ENCODE measurements at places on chromosomes 16 and 17. TPM values are rescaled to one million over a fixed set of nuclear protein-coding genes. Genes with fewer than 3 reads are reported as not detected.

Gene IL32
- 24.1 TPM for total RNA-seq

Gene CIBAR2
- not detected for total RNA-seq

Gene SSTR5
- total RNA-seq = not detected

Gene TLCD2
- total RNA-seq = 1.0 TPM

Gene POLR3K
- 7.9 TPM for total RNA-seq

Gene KRTAP1-5
- total RNA-seq = 0.59 TPM

Gene FSCN2
- not detected for total RNA-seq

Gene CHST6
- total RNA-seq = 1.0 TPM

Gene ENKD1
- total RNA-seq = 17.7 TPM

Gene PLLP
- total RNA-seq = 0.15 TPM

Gene TP53TG3F
- total RNA-seq = not detected

Gene ANKFN1
- total RNA-seq = not detected

Gene IL17C
- total RNA-seq = not detected

Gene ABCC11
- under 0.01 TPM for total RNA-seq

Gene HYDIN
- 0.34 TPM for total RNA-seq

Gene C16orf89
- total RNA-seq = 0.17 TPM

Gene CTRL
- total RNA-seq = 1.0 TPM

Gene GNG13
- not detected for total RNA-seq

Gene MT1F
- not detected for total RNA-seq

Gene KCNG4
- total RNA-seq = not detected

Gene JUP
- total RNA-seq = 31.1 TPM

Gene CYTH1
- 6.5 TPM for total RNA-seq

Gene ZDHHC1
- total RNA-seq = 4.6 TPM

Gene RGS9
- 0.84 TPM for total RNA-seq

Gene HSD17B2
- not detected for total RNA-seq

Gene SEZ6
- not detected for total RNA-seq

Gene ABAT
- total RNA-seq = 1.3 TPM

Gene CA10
- not detected for total RNA-seq

Gene BFAR
- 57.1 TPM for total RNA-seq

Gene QPRT
- 49.1 TPM for total RNA-seq

Gene CDRT15L2
- total RNA-seq = not detected

Gene CDH5
- total RNA-seq = not detected

Gene KRT12
- not detected for total RNA-seq

Gene NT5M
- 2.5 TPM for total RNA-seq

Gene TIMP2
- total RNA-seq = 109 TPM

Gene AATK
- 0.15 TPM for total RNA-seq

Gene TBC1D3G
- total RNA-seq = not detected

Gene DPEP3
- total RNA-seq = not detected

Gene SLC5A10
- total RNA-seq = not detected

Gene CCL15
- total RNA-seq = not detected

Gene GAST
- total RNA-seq = not detected

Gene PRCD
- 2.2 TPM for total RNA-seq

Measured in bronchus fibroblast of lung (primary cell).